ENCODE measurements at places on chromosomes 7 and 10.
A peak's percentile ranks its signal among the peaks of the same experiment; 100 is the strongest.

GRCh38 chr10:9305018-9305655 is 1250.6 kb downstream of the GATA3 start:
- no peak for DNase-seq

GRCh38 chr10:132914732-132915131 is 27.6 kb downstream of the CFAP46 start:
- no peak for DNase-seq

DNA sequence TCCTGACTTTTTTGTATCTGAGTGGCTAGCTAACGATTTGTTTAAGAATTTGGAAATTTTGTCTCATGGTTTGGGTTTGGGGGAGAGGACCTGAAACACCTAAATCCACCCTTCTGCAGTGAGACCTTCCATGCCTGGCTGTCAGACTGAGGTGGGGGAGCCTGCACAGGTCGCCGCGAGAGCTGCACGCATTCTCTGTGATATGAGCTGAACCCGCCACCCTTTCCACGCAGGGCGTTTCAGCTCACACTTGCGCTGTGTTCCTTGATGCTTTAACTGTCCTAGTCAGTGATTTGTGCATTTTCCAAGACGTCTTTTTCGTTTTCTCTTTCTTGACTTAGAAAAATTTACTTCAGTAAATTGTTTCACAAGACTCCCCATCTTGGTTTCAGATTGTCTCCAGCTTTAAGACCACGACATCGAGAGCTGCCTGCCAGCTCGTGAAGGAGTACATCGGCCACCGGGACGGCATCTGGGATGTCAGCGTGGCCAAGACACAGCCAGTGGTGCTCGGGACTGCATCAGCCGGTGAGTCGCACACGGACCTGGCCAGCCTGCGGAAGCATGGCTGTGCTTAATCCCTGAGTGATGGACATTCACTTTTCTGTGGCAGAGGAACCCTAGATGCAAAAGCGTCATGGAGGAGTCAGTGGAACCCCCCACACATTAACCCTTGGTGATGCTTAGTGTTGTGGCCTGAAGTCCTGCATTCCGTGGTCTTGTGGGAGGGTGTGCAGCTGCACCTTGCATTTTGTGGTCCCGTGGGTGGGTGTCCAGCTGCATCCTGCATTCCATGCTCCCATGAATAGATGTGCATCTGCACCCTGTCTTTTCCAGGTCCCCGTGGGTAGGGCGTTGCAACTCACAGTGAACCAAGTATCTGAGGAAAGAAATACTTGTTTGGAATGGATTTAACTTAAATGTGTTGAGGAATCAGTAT is 28.1 kb downstream of the WDR37 start:
- no peak for DNase-seq

GRCh38 chr10:22598478-22598877 is 115.9 kb downstream of the PIP4K2A start:
- DNase-seq: no peak

GRCh38 chr7:43137811-43138210 is 25.4 kb downstream of the HECW1 start:
- no peak for DNase-seq

- no peak for DNase-seq
Observed at GRCh38 chr10:70546584-70546983, 56.0 kb downstream of the PRF1 start.

- no peak for DNase-seq
Observed at GRCh38 chr7:78497728-78498427, 699.3 kb downstream of the PHTF2 start.

- DNase-seq: no peak
Observed at GRCh38 chr10:97372233-97372875, 28.8 kb downstream of the RRP12 start.

DNA sequence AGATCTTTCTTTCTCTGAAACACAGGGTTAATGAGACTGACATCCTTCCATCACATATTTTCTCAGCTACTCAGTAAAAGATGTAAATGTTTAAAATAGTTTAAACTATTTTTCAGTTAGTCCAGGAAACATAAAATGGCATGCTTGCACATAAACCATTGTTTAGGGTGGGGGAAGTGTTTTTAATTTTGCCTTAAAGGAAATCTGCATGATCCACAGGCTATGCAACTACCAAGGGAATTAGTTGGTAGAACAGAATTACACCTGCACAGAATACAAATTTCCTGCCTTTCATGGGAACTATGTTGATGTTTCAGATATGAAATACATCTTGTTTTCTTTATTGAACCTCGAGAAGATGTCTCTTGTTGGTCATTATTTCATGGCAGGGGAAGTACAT is 10.6 kb downstream of the CAV1 start:
- no peak for DNase-seq

- peak; percentile 65 for DNase-seq
Observed at GRCh38 chr7:128405471-128406313, 4.1 kb downstream of the IMPDH1 start.
